Right atrium auricular region (tissue), 2 donors: ENCODE measurements at places on chromosomes 16 and 17.

- no peak for DNase-seq
Measured at GRCh38 chr16:47523342-47524006, 62.3 kb downstream of the PHKB start.

GRCh38 chr16:68202091-68202519, 33.8 kb downstream of the ESRP2 start:
- DNase-seq = no peak

- no peak for DNase-seq
Measured at GRCh38 chr16:80463326-80463725, 77.5 kb upstream of the DYNLRB2 start.

GRCh38 chr17:42271779-42272035, 4.5 kb downstream of the STAT5B start:
- no peak for DNase-seq

GRCh38 chr17:14755002-14755401, 454.1 kb downstream of the HS3ST3B1 start:
- no peak for DNase-seq
